ENCODE measurements at places on chromosomes 2 and 18.

- DNase-seq, result no peak
Observed at GRCh38 chr2:197298609-197299008, 12.0 kb downstream of the ANKRD44 start.

DNA sequence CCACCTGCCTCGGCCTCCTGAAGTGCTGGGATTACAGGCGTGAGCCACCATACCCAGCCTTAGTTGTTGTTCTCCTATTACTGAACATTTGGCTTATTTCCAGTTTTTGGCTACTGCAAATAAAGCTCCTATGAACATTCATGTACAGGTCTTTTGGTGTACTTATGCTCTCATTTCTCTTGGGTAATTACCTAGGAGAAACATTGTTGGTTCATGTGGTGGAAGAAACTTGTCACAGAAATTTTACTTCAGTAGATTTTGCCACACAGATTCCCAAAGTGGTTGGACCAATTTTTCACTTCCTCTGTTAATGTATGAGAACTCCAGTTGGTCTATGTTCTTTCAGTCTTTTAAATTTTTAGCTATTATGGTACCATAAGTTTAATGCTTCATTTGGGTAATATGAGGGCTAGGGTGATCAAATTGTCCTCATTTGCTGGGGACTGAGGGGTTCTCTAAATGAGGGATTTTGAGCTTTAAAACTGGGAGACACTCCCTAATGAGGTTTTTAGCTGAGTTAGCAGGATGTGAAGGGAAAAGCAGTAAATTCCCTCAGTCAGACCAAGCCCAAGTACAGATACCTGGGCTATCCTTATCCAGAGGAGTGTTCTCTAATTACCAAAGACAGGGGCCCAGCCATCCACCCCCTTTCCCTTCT lies 33.9 kb downstream of the MTA3 start:
- no peak for DNase-seq

DNA sequence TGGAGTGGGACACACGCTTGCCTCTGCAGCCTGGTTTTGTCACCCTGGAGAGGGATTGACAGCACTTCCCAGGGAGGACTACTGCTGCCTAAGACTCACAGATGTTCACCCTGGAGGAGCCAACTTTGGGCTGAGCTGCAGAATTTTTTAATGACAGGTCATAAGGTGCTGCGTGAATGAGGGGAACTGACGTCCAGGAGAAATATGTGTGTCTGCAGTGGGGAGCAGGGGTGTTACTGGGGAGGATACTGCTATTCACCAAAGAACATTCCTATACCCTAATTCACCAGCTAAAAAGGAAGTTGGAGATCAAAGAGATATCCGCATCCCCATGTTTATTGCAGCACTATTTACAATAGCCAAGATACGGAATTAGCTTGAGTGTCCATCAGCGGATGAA lies 144.4 kb downstream of the MGAT5 start:
- DNase-seq, result no peak

GRCh38 chr2:23549051-23549450 lies 164.1 kb downstream of the KLHL29 start:
- no peak for DNase-seq

GRCh38 chr2:144770616-144771230 lies 250.8 kb upstream of the ZEB2 start:
- DNase-seq, result no peak

DNA sequence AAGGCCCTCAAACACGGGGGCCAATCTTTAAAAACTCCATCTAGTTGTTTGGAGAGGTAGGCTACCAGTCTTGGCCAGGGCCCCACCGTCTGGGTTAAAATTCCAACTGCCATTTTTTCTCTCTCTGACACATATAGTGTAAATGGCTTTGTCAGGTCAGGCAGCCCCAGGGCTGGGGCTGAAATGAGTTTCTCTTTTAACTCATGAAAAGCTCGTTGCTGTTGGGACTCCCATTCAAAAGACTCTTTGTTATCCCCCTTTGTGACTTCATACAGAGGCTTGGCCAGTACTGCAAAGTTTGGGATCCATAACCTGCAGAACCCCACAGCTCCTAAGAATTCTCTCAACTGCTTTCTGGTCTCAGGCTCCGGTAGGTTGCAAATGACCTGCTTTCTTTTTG lies 99.4 kb upstream of the SLC1A4 start:
- DNase-seq, result no peak

DNA sequence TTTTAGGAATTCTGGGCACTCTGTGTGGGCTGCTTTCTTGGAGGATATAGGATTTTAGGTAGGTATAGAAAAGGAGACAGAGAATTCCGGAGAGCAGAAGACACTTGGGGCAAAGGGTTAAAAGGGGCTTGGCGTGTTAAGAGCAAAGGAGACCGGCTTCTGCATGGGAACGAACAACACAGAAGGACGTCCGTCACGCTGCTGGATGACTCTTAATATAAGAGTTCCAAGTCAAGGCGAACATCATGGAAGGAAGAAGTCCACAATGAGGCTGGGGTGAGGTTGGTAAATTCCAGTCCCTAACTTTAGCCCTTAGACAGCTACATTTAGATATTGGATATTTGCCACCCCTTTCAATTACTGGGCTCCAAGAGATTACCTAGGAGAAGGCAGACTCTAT lies 15.9 kb upstream of the SLC20A1 start:
- no peak for DNase-seq

DNA sequence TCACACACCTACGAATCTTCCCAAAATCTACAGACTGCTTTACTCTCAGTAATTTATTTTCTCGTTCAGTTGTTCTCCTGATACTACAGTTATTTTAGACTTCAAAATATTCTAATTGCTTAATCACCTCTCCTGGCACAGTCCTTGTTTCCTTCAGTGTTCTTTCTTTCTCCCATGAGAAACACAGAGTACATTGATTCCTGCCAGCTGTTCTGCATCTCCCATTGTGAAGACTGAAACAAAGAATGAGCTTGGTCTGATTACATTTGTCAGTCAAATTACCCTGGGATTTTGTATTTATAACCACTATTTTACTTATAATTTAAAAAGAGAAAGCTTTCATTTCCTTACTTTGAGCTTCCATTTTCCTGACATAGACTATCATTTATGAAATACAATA lies 63.9 kb upstream of the TANK start:
- DNase-seq, result no peak

GRCh38 chr18:1017227-1018058 lies 112.8 kb downstream of the ADCYAP1 start:
- DNase-seq, result no peak

DNA sequence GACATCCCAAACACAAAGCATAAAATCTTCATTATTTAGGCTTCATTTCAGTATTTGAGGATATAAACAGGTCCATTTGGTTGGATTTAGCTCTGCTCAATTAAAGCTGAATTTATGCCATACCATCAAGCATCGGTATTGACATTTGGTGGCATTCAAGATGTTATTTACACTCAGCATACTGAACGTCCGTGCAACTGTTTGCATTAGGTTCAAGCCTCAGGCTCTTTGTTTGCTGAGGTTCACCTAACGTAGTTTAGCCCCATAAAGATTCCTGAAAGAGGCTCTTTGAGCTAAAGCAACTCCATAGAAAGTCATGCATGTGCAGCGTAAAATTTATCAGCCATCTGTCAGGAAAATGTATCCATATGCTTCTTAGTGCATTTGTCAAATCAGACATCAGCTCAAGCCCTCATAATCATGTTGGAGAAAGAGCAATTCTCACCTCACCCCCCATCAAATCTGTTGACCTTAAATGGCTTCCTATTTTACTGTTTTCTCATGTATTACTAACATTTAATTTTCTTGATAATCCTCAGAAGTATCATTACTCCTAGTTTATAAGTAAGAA lies 366.9 kb downstream of the EPHA4 start:
- no peak for DNase-seq
